Bronchial smooth muscle cell (primary cell): ENCODE measurements at places on chromosomes 16 and 17. TPM values are rescaled to one million over a fixed set of nuclear protein-coding genes. Genes with fewer than 3 reads are reported as not detected.

Gene C17orf107
- total RNA-seq, result 3.2 and 3.5 TPM in 2 replicates

Gene CHST4
- total RNA-seq, result not detected in 2 replicates

Gene NAA60
- 8.4 and 14.6 TPM in 2 replicates for total RNA-seq

Gene ASB16
- 0.16 TPM in 1 of 2 replicates, not detected in the other for total RNA-seq

Gene RAMP2
- total RNA-seq, result 0.17 TPM in 1 of 2 replicates, not detected in the other

Gene GSDMA
- total RNA-seq, result not detected in 2 replicates

Gene PERCC1
- total RNA-seq, result not detected in 2 replicates

Gene ORC6
- 1.2 and 4.1 TPM in 2 replicates for total RNA-seq

Gene ALOXE3
- under 0.01 TPM in 1 of 2 replicates, not detected in the other for total RNA-seq

Gene EVPLL
- not detected in 2 replicates for total RNA-seq

Gene C1QTNF1
- 4.7 and 5.4 TPM in 2 replicates for total RNA-seq

Gene CCDC154
- 0.32 and 0.43 TPM in 2 replicates for total RNA-seq

Gene CDH16
- not detected in 2 replicates for total RNA-seq

Gene CREBBP
- total RNA-seq, result 12.8 and 16.1 TPM in 2 replicates

Gene CHRNB1
- 8.8 and 10.1 TPM in 2 replicates for total RNA-seq

Gene TP53TG3C
- total RNA-seq, result not detected in 2 replicates

Gene TOP2A
- total RNA-seq, result 1.7 and 14.8 TPM in 2 replicates

Gene MYH13
- under 0.01 TPM in 1 of 2 replicates, not detected in the other for total RNA-seq

Gene TEX19
- under 0.01 TPM in 1 of 2 replicates, not detected in the other for total RNA-seq

Gene PGAP3
- 12.5 and 20.2 TPM in 2 replicates for total RNA-seq

Gene COX6A2
- not detected in 2 replicates for total RNA-seq

Gene CCDC144A
- 1.7 and 7.9 TPM in 2 replicates for total RNA-seq

Gene FOXN1
- not detected in 2 replicates for total RNA-seq

Gene PRR15L
- not detected in 2 replicates for total RNA-seq

Gene SRCAP
- 13.7 and 16.5 TPM in 2 replicates for total RNA-seq

Gene SEPTIN12
- total RNA-seq, result not detected in 2 replicates

Gene FA2H
- not detected in 2 replicates for total RNA-seq

Gene SOST
- 0.09 TPM in 1 of 2 replicates, not detected in the other for total RNA-seq

Gene SHISA6
- total RNA-seq, result not detected in 2 replicates

Gene GINS2
- 0.77 and 1.9 TPM in 2 replicates for total RNA-seq

Gene EVI2B
- 0.16 TPM in 1 of 2 replicates, not detected in the other for total RNA-seq

Gene TLCD2
- 5.2 and 8.7 TPM in 2 replicates for total RNA-seq

Gene BAHCC1
- 4.4 and 5.1 TPM in 2 replicates for total RNA-seq

Gene TBC1D3D
- 0.16 and 0.94 TPM in 2 replicates for total RNA-seq

Gene SOX8
- 0.16 and 0.17 TPM in 2 replicates for total RNA-seq

Gene PYY
- total RNA-seq, result 0.16 TPM in 1 of 2 replicates, not detected in the other

Gene MMP28
- 1.4 and 1.5 TPM in 2 replicates for total RNA-seq

Gene SLC13A2
- total RNA-seq, result not detected in 2 replicates

Gene ACSM2A
- total RNA-seq, result not detected in 2 replicates

Gene OR4D1
- not detected in 2 replicates for total RNA-seq

Gene CLEC10A
- total RNA-seq, result not detected in 2 replicates

Gene ADAM11
- total RNA-seq, result 0.32 and 0.60 TPM in 2 replicates

Gene CDRT15L2
- not detected in 2 replicates for total RNA-seq

Gene CPHXL2
- total RNA-seq, result not detected in 2 replicates

Gene MYL4
- total RNA-seq, result not detected in 2 replicates

Gene TPSAB1
- total RNA-seq, result not detected in 2 replicates
